Left ventricle myocardium superior (tissue), 1 donor: ENCODE measurements at places on chromosomes 13 and 19. TPM values are rescaled to one million over a fixed set of nuclear protein-coding genes. Genes with fewer than 3 reads are reported as not detected.

SNRPA gene
- total RNA-seq = 41.6 TPM

DNA sequence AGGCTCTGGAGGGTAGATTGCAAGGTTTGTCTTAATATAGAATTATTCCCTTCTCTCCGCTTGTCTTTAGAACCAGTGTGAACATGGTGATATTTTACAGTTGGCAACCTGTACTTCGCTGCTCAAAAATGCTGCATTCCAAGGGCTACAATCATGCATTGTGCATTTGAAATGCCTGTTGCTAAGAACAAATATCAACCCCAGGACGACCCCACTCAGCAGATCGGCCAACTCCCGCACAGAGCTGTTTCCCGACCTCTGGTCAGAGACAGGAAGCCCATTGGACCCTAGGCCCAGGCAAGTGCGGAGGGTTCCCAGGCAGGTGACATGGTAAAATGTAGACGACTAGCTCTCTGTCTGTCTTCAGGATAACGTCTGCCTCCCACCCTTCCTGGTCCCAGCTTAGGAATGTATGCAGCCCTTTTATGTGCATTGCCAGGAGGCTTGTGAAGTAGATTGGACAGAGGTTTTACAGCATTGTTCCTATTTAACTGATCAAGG is 263.5 kb downstream of the FOXO1 start:
- DNase-seq = no peak

DNA sequence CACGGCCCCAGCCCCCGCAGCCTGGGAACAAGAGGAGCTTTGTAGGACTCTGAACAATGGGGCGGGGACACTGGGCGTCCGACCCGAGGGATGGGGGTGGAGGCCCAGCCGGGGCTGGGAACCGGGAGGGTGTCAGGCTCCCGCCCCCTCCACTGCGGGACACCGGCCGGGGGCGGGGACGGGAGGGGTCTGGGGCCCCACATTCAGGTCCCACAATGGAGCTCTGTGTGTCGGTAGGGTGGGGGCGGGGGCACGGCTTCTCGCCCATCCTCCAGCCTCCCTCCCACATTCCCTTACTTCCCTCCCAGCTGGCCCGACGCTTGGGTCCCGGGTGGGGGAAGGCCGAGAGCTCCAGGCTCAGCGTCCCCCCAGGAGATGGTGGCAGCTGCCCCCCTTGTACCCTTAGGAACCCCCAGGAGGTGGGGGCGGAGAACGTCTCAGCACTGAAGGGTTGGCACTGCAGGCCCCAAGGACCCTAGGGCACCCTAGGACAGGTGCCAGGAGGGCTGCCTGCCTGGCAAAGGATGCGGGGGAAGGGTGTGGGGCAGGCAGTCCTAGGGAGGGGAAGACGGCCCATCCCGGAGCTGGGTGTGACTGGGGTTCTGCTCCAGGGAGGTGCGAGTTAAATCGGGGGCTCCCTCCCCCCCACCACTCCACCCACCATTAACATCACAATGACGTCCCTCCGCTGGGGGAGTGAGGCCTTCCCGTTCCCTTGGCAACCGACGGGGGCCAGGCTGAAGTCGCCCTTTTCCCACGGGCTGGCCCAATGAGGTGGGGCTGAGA is 5.3 kb downstream of the TTYH1 start:
- peak; percentile 61 for DNase-seq

DHDH gene
- not detected for total RNA-seq

CGB8 gene
- not detected for total RNA-seq

- DNase-seq = no peak
Observed at GRCh38 chr13:113771709-113772331, 12.8 kb downstream of the TMEM255B start.

DNA sequence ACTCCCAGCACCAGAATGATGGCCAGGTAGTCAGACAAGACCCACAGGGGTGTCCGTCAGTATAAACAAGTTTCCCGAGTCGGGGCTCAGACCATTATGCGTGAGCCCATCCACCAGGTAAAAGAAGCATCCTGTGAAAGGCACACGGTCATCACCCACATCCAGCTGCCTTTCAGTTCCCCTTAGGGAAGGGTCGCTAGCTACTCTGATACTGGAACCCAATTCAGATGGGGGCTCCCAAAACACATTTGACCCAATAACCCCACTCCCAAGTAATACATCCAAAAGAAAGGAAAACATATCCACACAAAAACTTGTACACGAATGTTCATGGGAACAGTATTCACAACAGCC is 66.8 kb downstream of the STK24 start:
- no peak for DNase-seq

DNA sequence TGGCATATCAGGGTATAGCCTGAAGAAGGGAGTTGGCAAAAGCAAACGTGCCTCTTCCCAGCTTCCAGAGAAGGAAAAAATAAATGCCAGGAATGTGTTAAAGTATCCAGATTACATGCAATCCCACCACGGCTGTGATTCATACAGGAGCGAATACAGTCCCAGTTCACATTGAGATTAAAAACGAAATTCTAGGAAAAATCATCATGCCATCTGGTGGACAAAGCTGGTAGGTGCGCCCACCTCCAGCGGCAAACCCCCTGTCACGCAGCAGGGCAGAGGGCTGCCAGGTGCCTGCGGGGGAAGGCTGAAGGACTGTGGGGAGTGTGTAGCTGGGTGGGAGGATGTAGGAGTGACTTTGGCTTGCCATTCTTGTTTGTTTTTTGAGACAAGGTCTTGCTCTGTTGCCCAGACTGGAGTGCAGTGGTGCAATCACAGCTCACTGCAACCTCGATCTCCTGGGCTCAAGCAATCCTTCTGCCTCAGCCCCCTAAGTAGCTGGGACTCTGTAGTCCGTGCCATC is 6.4 kb upstream of the DMWD start:
- DNase-seq = peak; percentile 68

- peak; percentile 82 for DNase-seq
Observed at GRCh38 chr19:2798733-2799132, 13.4 kb downstream of the THOP1 start.

DNA sequence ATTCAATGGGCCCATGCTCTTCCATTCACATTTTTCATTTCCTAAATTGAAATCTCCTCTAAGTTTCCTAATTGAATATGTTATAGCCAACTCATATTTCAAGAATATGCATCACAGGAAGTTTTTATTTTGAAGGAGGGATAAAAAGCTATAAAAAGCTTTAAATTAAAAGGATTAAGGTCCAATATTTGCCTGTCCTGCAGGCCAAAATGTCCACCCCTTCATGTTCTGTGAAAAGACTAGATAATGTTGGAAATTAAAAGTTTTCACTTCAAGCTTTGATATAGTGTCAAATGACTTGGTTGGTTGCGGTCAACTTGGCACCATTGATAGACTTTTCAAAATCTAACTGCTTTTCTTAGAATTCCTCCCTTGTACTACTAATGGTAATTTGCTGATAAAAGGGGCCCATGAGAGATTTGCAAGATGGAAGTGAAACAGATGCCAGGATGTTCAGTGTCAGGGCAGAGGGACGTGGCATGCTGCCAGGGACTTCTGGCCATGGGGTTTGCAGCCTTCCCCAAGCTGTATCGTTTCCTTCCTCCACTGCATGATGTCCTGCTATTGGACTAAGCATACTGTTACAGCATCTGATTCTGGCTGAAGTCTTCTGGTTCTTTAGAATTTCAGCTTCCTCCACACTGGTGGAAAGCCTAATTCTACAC is 547.3 kb upstream of the MIR17HG start:
- peak; percentile 83 for DNase-seq

ZNF560 gene
- total RNA-seq = not detected

- peak; percentile 85 for DNase-seq
Observed at GRCh38 chr19:49387936-49388372, at the start of gene KASH5. TSS of gene KASH5 (plus strand) at chr19:49388249. CDS start at chr19:49390884, 2,635 bp downstream.

DNA sequence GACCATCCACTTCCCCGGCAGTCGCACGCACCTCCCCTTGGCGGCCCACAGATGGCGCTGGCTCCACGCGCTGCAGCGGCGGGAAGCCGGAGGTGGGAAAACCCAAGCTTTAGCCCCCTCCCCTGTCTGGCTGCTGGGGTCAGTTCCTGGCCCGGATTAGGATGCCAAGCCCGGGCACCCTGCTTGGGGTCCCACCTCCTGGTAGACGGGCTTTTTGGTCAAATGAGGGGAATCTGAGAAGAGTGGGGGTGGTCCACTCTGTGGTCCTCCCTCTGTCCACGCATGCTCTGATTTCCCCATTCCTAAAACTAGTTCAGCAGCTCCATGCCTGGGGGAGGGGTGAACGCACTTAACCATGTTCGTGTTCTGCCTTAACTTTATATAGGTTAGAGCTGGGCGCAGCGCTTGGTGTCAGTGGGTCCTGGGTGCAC is 8.1 kb upstream of the ADGRE2 start:
- peak; percentile 38 for DNase-seq

DNA sequence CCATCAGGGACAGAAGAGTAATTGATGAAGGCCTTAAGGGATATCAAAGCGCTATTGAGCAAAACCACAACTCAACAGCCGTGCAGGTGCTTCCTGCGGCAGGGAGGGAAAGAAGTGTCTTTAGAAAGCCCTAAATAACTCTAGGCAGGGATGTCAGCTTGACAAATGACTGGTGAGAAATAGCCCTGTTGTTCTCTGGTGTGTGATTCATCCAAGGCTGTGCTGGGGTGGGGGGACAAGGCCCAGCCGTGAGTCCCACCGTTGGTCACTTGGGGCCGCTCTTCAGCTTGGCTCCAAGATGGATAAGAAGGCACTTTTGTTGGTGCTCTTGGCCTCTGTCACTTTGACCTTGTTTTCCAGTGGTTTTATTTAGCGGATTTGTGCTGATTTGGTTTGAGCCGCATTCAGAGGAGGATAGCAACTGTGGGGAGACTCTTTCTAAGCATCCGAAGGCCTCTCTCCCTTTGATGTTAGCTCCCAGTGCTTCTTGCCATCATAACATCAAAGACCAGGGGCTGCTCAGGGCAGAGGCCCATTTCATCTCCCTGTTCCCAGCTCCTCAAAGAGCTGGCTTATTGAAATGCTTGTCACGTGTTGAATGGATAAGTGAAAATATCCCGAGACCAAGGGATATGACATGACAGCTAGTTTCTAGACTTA is 130.3 kb upstream of the SERP2 start:
- DNase-seq = no peak

LRRC8E gene
- total RNA-seq = 3.1 TPM

SGCG gene
- total RNA-seq = 80.2 TPM
